NCI-H526 (cell line): ENCODE measurements at places on chromosomes 1 and 21.

GRCh38 chr1:4109628-4109940, 209.5 kb upstream of the C1orf174 start:
- no peak for DNase-seq

DNA sequence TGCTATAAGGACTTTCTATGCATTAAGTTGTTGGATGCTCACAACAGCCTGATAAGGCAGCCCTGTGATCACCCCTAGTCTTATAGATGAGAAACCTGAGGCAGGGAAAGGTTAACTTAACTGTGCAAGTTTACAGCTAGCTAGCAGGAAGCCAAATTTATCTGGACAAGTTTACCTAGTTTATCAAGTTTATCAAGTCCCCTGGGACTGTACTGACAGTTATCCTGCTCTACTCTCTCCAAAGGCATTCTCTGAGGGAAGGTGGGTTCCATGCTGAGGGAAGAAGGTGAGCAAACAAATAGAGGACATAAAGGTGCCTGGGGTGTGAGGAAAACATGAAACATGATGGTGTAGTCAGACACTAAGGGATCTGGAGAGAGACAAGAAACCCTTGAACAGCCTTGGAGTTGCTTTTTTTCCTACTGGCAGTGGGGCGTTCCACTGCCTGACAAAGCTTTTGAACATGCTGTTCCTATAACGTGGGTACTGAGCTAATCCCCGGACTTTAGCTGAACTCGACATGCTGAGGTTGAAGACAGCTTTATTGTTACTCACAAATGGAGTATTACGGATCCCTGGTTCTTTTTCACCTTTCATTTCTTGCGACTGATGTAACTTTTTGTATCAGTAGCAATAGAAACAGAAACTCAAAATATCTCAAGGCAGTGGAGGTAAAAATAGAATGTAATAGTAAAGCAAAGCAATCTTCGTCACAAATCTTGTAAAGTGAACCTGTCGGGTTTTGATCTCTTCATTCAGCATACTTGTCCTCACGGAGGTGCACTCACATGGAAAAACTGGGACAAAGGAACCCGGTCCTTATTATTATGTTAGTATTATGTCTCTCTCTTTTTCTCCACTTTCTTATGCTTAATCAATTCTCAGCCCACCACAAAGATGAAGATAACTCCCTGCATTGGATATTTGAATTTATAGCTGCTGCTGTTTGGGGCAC, 42.4 kb upstream of the ESRRG start:
- no peak for DNase-seq

- DNase-seq, result no peak
Observed at GRCh38 chr1:158324395-158324794, 6.9 kb downstream of the CD1B start.

- no peak for DNase-seq
Observed at GRCh38 chr21:31716106-31716505, 15.8 kb downstream of the SCAF4 start.

DNA sequence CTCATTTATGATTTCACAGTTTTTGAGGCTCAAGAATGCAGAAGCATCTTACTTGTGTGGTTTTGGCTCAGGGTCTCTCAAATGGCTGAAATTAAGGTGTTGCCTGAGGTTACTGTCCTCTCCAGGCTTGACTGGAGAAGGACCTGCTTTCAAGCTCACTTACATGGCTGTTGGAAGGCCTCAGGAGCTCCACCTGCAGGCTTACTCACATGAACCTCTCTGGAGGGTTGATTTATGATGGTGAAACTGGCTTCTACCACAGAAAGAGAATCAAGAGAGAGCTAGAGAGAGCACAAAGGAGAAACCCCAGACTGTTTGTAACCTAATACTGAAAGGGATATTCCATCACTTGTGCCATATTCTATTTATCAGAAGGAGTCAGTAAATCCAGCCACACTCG, 6.2 kb upstream of the KCNK2 start:
- no peak for DNase-seq

DNA sequence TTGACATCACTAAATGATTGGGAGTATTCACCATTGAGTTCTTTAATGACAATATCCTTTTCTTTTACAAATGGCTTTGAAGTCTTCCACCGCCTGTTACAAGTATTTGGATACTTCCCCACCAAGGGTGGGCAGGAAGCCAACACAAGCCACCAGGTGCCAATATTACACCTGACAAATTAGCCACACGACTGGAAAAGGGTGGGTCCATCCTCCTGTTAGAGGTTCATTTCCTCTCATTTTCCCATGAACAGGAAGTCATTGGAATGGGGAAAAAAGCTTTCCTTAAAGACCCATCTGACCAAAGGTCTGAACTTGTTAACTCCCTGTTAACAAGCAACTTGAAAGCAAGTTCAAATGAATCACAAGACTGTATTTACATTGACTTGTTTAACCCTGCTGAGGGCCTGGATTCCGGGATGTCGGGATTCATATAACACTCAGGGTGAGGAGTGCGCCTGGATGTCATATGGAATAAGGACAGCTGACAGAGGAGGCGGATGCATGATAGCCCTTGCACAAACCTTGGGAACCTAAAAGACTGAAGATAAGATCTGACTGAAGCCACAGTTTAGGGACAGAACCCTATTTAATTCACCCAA, 40.5 kb upstream of the PROX1 start:
- DNase-seq, result no peak

DNA sequence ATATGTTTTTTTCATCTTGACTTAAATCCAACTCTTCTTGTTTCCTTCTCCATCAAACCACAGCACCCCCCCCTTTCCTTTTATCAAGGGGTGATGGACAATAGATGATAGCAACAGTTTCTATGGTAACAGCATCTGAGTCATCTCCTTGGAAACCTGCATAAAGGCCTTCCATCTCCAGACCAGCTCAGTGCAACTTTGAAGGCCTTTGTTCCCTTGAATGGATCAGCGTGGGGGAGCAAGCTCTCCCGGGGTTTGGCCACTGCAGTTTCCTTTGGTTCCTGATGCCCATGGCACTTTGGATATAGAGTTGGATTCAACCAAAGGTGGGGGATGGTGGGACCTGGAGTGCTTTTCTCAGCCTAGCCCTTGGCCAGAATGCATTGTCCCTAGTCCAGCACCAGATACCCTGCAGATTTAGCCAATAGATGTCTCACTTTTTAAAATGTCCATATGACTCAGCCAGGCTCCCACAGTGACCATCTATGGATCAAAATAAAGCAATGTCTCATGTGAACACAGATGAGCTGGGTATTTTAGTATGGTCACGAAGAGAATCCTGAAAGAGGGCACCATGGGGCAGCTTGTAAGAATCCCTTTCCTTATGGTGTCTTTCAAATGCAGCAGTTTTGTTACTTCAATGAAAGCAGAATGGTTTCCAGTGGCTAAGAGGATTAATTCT, 127.7 kb downstream of the SPATA46 start:
- DNase-seq, result no peak

GRCh38 chr1:184630679-184631060, 124.0 kb downstream of the EDEM3 start:
- no peak for DNase-seq

- DNase-seq, result no peak
Observed at GRCh38 chr1:227191607-227192006, 126.7 kb downstream of the CDC42BPA start.

GRCh38 chr21:31696424-31696823, 35.5 kb downstream of the SCAF4 start:
- DNase-seq, result no peak

DNA sequence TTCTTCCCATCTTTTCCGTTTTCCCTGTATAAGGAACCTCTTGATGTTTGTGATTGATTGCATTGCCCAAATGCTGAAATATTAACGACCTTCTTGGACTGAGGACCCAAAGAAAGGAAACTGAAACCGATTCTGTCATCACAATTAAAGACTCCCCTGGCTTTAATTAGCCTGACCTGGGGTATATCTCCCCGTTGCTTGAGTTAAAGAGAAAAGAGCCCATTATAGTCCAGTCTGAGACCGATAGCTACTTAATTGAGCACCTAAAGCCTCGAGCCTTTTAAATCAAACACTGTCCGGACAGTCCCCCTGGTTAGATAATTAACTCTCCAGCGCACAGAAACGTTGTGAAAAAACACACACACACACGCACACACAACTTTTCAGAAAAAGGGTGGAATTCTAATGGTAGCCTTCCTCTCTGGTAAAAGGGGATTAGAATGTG, 8.0 kb downstream of the LMO4 start:
- DNase-seq, result no peak

DNA sequence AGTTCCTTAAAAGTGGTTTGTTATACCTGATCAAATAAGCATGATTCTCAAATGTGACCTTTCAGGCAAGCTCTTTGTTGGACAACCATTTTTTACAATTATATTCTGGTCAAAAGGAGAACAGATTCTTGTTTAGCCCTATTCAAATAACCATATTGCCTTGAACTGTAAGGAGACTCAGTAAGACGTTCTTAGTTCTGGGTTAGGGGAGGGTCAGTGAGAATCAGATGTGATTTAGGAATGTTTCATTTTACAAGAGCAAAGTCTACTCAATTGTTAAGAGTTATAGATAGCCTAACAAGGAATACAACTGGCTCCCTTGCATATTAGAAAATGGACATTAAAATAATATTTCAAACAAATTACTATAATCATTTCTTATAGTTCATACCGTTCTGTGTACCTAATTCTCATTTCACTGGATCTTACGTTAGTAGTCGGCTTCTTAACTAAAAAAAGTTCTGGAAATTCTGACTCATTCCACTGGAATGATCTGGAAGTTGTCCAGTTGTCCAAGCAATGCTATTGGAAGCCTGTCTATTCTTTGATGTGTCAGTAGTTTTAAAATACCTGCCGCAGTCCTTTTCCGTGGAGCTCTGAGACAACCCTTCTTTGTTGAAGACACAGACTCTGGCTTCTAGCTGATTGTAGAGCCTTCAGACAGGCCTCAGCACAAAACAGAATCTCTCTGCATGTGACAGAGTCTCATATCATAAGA, 88.8 kb downstream of the MAST2 start:
- no peak for DNase-seq

DNA sequence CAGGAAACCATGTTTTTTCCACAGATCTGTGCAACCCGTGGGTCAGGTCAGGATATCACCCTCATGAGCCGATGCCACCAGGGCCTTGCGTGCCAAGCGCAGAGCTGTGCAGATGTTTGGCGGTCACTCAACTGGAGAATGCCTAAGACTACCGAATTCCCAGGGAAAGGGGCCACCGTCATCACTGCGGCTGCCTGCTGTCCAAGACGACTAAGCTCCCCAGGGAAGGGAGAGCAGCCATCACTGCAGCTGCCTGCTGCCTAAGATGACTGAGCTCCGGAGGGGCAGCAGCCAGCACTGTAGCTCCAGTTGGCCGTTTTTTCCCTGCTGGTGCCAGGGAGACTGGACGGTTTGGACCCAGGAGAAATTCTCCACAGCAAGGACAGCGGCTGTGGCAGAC, 31.1 kb downstream of the AKT3 start:
- no peak for DNase-seq

DNA sequence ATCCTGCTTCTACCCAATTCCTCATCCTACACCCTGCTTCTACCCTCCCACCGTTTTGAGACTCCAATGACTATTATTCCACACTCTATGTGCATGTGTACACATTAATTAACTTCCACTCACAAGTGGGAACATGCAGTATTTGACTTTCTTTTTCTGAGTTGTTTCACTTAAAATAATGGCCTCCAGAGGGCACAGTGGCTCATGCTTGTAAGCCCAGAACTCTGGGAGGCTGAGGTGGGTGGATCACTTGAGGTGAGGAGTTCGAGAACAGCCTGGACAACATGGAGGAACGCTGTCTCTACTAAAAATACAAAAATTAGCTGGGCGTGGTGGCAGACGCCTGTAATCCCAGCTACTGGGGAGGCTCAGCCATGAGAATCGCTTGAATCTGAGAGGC, 464.8 kb downstream of the PTBP2 start:
- DNase-seq, result no peak

DNA sequence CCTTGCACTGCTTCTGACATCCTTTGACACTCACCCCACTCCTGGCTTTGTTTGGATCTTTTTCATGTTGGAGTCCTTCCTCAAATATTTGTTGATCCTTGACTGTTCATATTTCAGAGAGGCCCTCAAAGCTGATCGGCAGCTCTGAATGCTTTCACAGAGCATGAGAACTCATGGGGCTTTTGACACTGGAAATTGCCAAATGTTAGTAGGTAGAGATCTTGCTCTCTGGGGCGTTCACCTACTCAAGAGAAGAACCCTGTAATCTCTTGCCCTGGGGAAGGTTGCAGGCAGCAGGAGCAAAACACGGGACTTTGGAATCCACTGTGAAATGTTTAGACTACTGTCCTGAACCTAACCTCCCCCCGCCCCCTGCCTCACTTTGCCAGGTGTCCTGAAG, 67.4 kb upstream of the STUM start:
- DNase-seq, result no peak

DNA sequence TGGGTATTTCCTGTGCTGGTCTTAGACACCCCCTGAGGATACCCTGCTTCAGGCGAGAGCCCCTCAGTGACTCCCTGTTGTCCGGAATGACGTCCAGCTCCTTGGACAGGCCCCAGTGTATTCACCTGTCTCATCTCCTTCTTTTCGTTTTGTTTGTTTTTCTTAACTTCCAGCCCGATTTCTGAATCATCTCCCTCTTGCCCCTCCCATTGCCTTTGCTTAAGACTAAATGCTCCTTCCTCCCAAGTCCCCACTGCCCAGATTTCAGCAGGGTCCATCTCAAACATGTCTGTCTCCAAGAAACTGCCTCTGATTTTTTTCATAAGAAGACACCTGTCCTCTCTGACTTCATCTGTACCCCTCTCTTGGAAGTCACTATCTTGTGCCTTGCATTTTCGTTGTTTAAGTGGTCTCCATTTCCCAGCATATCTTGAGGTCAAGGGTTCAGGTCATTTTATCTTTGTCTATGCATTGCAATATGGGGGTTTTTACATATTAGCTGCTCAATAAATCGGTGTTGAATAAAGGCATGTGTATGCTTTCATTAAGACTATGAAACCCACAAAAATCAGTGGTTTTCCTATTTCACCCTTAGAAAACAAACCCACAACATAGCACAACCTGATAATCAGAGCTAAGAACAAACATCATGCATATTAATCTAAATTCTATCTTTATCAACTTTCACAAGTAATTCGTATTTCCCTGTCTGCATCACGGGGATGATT, 58.4 kb upstream of the LGALS8 start:
- no peak for DNase-seq

GRCh38 chr1:186783193-186783592, 45.6 kb upstream of the PLA2G4A start:
- DNase-seq, result no peak

DNA sequence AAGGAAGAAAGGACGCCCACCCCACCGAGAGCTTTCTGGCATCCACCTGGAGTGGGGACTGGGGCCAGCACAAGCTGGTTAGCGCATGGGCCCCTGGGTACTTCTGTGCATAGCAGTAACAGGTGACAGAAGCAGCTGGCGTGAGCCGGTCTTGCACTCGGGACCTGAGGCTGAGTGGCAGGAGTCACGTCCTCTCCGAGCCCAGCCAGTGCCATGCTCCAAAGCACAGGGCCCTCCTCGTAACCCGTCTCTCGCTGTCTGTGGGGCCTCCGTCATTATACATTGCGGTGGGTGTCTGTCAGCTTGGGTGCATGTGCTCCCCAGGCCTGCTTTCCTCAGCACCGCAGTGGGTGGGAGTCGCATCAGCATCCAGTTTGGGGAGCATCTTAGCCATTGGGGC, 87.6 kb upstream of the VAMP3 start:
- DNase-seq, result no peak

GRCh38 chr1:226433341-226433720, 25.4 kb upstream of the PARP1 start:
- DNase-seq, result no peak

- DNase-seq, result no peak
Observed at GRCh38 chr1:22636353-22636752, at the start of gene C1QA. Gene C1QA, plus strand, starts transcription at chr1:22636628. Its CDS starts 989 bp downstream, at chr1:22637617.

GRCh38 chr21:31929548-31929947, 56.7 kb downstream of the HUNK start:
- DNase-seq, result no peak

- no peak for DNase-seq
Observed at GRCh38 chr1:70169018-70169839, 36.1 kb downstream of the LRRC40 start.
